Hematopoietic multipotent progenitor cell (in vitro differentiated cells): ENCODE measurements at places on chromosomes 16 and 17.
A peak's percentile ranks its signal among the peaks of the same experiment; 100 is the strongest.

DNA sequence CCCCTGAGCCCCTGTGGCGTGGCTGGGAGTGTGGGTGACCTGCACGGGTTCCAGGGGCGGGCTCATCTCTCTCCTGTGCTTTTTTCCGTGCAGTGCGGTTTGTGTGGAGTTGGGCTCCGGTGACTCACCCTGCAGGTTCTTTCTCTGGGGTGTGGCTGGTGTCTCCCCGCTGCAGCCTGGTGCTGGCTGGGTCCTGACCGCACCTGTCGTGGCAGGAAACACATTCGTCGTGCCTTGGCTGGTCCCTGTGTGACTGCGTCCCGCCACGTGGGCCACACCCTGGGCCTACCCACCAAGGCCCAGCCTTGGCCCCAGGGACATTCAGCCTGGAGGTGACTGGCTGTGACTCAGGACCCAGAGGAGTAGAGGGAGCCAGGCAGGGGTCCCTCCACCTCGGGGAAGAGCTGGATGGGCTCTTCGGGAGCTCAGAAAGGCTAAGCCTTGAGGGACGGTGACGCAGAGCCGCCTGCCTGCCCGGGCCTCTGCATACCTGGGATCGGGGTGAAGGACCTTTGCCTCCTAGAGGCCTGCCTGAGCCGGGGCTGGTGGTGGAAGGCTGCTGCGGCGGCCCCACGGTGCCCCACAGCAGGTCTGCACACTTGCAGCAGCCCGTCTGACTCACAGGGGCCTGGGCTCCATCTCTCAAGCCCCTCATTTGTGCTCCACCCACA is 7.8 kb downstream of the TRAF7 start:
- DNase-seq = no peak

GRCh38 chr17:36001862-36002603 is 680 bp upstream of the CCL15 start:
- DNase-seq = no peak

- DNase-seq = peak; percentile 83
These were observed 792 bp upstream of the RAC3 start for GRCh38 chr17:82030470-82031302.

DNA sequence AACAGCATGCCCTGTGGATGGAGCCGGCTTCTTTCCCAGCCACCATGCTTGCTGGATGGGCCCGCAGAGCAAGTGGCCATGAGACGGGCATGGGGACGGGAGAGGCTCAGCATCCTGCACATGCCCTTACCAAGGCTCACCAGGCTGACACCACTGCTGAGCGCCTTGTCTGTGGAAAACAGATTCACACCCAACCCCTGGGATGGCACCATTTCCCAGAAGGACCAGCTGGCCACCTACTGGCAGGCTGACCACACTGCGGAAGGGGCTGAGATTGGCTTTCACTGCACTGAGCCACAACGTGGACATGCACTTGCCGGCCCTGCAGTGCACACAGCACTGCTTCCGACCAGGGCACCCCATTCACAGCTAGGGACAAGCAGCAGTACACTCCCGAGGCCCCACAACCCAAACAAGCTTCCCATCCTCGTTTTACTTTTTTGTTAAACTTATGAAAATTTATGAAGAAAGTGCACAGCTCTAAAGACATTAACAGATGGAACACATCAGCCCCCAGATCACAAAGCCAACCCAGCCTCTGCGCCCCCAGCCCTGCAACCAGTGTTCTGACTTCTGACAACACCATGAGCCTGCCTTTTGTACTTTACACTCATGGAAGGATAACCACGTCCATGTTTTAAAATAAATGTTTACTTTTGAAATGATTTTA is 13.9 kb upstream of the KRTAP17-1 start:
- peak; percentile 14 for DNase-seq

DNA sequence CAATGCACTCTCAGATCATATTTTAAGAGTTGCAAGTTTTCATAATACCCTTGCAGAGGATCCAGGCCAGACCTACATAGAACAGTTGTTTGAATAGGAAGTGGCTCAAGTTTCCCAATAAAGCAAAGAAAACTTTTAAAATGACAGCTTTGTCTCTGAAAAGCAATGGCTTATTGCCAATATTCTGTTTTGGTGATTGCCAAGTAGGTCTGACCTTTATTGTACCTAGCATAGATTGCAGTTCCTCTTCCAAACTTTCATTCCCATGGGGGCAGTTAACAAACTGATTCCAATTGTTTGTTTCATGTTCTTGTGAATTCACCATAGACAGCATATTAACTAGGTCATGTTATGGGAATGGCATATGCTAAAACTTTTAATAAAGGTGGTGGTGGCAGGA is 664.6 kb upstream of the CA10 start:
- no peak for DNase-seq

DNA sequence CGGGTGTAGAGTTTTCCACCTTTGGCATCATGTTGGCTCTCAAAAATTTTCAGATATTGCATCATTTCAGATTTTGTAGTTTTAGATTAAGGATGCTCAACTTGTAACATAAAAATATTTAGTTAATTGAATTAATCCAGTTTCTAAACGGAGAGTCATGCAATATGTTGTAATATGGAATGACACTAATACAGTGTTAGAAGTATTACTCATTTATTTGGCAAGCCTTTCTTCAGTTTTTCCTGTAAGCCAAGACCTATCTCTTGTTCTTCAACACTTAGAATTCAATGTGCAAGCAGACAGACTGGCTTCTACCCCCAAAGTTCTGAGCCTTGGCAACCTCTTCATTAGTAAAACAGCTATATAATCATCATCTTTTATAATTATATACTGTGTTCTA is 985.0 kb upstream of the GOT2 start:
- no peak for DNase-seq

DNA sequence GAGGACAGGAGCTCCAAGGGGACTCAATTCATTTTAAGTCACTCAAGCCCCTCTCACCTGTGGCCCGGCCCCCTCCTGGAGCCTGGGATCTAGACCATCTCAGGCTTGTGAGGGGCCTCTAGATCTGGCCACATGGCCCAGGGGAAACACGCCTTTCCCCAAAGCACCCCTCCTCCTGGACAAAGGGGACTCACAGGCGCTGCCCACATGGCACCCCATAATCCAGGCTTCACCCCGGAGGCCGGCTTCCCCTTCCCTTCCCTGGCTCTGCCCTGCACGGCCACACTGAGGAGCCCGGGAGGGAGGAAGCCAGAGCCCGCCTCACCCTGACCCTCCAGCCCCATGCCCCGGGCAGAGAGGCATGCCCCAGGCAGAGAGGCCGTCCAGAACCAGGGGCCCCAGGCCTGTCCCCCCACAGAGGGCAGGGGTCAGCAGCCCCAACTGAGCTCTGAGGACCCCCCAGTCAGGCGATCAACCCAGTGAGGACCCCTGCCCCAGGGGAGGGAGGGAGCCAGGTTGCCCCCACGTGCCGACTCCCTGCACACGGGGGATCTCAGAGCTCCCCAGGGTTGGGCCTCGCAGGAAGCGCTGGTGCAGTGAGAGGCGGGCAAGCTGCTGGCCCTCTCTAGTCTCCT is 10.9 kb downstream of the HS3ST6 start:
- no peak for DNase-seq

GRCh38 chr17:66605541-66605940 is 229.4 kb upstream of the CACNG5 start:
- DNase-seq = no peak
